ENCODE measurements at places on chromosomes 4 and X.

DNA sequence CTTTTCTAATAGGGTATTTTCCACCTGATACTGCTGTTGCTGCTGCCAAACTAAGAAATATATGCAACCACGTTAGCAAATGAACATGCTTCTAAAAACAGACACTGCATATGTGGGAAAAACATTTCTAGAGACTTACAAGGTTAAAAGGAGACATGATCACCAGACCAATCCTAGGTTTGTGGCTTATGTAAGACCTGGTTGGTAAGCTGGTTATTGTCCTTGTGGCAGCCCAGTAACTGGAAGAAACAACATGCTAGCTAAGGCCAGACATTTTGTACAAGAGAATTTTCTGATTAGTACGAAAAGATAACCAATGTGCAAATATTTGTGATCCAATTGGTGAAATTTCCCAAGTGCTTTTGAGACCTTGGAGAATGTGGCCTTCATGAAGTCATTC lies 112.0 kb downstream of the AFF2 start:
- DNase-seq = no peak

DNA sequence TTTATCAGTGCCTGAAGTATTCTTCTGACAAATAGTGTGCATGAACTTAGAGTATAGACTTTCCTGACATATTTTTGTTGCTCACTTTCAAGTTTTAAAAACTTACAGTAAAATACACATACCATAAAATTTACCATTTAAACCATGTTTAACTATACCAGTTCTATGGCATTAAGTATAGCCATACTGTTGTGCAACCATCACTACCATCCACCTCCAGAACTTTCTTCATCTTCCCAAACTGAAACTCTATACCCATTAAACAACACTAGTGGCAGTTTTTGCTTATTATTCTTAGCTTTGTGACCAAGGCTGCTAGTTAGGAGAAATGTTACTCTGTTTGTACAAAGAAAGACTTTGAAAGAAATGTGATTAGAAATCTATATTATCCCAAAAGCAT lies 25.8 kb downstream of the ATP7A start:
- DNase-seq = no peak

- DNase-seq = no peak
Observed at GRCh38 chr4:63607169-63607872, 801.9 kb downstream of the TECRL start.

GRCh38 chrX:119118780-119119395 lies 8.7 kb downstream of the KIAA1210 start:
- DNase-seq = no peak

GRCh38 chr4:180314972-180315371 lies 1928.2 kb upstream of the TENM3 start:
- no peak for DNase-seq

- DNase-seq = no peak
Observed at GRCh38 chr4:84632092-84632491, 49.2 kb downstream of the CDS1 start.
